Stimulated activated CD4-positive, alpha-beta T cell treated with anti-CD3 and anti-CD28 coated beads, TNF-alpha, amount 100 ng/mL, for 4 hours (primary cell): ENCODE measurements at places on chromosomes 1 and 21.

DNA sequence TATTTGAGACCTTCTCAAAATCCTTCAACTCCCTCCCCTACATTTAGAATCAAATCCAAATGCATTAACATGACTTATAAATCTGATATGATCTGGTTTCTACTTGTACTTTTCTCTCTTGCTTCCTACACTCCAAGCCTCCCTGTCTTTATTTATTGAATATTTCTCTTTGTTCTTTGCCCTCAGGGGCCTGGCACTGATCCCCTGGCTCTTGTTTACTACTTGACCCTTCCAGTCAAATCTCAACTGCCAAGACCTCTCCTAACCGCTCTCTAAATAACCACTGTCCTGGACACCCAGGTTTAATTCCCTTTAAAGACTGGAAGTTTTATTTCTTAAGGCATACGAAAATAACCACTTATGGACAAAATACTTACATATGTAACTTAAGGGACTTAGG lies 248.9 kb downstream of the CHRM3 start:
- no peak for DNase-seq

GRCh38 chr1:71548398-71548890 lies 467.6 kb upstream of the ZRANB2 start:
- no peak for DNase-seq

DNA sequence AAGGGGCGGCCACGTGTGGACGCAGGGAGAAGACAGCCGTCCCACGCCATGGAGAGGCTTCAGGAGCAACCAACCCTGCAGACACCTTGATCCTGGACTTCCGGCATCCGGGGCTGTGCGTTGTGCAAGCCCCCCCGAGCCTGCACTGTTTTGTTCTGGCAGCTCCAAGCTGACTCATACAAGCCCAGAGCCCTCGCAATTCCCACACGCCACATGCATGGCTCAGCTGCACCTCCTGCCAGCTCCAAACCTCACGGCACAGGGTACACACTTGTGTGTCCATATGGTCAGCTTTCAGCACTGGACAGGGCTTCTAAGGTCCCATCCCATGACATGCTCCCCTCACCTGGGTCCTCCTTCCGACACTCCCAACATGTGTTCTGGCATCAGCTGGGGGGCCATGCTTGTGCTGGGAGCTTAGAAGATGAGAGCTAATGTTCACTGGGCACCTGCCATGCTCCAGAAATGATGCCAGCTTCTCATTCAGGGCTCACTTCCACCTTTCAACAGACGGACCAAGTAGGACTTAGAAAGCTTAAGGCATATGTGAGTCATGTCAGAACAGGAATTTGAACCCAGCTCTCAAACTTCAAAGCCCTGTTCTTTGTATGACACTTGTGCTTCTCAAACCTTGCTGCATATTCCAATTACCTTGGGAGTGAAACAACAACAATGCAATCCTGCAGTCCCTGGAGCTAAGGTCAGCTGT lies 137.3 kb downstream of the PGBD5 start:
- no peak for DNase-seq

- no peak for DNase-seq
Observed at GRCh38 chr21:44281801-44282200, 3.9 kb upstream of the AIRE start.

DNA sequence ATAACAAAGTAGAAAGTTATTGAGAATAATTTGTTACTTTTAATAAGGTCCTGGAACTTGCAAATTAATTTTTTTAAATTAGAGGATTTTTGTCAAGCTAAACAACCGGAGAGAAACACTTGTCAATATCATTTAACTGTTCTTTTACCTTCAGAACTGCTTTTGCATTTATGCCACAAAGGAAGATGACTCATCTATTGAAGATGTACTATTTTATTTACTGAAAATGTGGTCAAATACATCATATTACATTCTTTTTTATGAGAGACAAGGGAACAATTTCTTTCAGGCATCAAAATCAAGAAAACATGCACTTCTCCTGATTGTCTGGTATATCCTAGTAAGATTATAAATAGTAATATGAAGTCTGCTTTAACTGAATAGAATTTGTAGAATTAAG lies 558.2 kb upstream of the PRMT6 start:
- DNase-seq: no peak

DNA sequence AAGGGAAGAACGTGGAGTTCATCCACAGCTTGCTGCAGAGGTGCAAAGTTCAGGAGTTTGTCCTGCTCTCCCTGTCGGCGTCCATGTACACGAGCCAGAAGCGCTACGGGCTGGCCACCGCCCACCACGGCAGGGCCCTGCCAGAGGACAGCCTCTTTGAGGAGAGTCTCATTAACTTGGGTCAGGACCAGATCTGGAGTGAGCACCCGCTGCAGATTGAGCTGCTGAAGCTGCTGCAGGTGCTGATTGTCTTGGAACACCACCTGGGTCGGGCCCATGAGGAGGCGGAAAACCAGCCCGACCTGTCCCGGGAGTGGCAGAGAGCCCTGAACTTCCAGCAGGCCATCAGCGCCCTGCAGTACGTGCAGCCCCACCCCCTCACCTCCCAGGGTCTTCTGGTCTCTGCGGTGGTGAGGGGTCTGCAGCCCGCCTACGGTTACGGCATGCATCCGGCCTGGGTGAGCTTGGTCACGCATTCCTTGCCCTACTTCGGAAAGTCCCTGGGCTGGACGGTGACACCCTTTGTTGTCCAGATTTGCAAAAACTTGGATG lies 73.8 kb upstream of the MORC3 start:
- DNase-seq: no peak

DNA sequence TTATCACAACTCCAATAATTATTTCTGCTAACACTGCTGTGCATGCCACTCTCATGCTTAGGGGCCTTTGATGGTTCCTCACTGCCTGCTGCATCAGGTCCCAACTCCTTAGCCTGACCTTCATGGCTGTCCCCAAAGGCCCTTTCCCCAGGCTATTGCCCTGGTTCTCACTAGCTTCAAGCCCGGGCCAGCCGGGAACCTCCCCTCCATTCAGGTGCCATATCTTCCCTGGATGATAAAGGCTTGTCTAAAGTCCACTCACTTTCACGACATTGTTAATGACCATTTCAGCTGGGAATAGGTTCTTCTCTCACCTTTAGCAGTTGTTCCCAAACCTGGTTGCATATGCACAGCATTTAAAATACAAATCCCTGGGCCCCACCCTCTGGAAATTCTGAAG lies 95.8 kb downstream of the CNIH3 start:
- no peak for DNase-seq

DNA sequence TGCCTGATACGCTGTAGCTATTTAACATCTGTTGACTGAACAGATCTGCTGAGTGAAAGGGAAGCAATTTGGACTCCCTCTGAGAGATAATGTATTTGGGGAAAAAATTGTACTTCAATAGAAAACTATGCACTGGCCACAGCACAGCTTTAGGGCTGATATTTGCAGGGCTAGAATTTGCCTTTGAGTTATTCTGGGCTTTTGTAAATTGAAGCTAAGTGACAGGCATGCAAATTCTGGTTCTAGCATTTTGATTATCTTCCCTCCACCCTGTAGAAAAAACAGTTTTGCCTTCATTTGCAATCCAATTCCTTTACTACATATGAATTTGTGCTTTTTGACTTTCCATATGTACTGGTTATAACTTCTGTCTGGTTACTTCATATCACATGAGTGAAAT lies 7.9 kb downstream of the KYAT3 start:
- DNase-seq: no peak

DNA sequence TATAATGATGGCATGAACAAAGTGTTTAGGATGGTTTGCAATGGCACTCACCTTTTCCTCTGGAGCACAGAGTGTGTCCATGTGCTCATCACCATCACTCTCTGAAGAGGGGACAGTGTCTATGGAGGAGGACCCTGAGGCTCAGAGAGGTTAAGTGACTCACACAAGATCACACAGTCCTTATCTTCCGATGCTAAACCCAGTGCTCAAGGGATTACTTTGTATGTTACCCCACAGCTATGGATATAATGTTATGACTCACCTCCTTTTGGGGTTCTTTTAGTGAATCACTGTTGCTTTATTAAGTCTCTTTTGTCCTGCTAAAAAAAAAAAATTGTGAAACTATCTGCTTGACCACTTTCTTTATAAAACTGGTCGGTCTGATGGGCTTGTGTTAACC lies 67.6 kb downstream of the TENT5C start:
- no peak for DNase-seq

DNA sequence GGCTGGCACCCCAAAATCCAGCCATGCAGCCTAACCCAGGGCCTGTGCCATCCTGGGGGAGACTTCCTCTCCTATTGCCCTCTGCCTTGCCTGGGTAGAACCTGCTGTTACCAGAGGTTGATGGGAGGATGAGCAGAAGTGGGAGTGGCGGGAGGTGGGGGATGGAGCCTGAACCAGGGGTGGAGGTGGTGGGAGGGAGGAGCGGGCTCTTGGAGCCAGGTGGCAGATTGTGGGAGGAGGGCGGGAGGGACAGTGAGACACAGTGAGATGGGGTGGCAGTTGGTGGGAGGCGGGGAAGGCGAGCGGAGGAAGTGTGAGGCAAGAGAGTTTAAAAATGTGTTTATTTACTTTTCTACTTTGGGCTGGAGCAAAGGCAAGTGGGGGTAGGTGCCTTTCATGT lies 87.3 kb downstream of the KCNJ6 start:
- DNase-seq: no peak

- no peak for DNase-seq
Observed at GRCh38 chr21:41147096-41147978, 20.6 kb upstream of the BACE2 start.

GRCh38 chr1:17011092-17011438 lies 663 bp downstream of the ATP13A2 start:
- no peak for DNase-seq
